ENCODE measurements at places on chromosomes 12 and 14.

- no peak for DNase-seq
Measured at GRCh38 chr14:106044515-106044914, 518.1 kb downstream of the TMEM121 start.

DNA sequence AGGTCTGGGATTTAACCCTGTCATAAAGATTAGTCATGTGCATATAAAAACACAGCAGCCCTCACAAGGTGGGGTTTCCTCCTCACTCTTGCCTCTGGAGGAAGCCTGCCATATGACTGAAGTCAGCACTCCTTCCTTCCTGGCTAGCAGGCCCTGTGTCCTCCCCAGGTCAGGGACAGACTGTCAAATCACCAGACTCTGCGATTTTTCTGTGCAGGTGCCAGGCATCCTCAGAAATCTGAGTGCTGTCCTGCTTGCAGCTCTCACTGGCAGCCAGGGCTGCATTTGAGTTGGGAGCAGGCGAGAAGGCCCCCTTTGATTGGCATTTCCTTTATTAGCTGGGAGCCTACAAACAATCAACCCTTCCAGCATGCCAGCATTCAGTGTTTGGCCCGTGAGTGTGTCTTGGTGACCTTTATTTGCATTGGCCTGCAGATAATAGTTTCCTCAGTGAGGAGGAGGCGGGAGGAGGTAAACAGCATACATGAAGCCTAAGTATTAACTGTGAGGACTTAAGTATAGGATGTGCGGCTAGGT, 183.8 kb upstream of the ARHGAP5 start:
- DNase-seq, result no peak

DNA sequence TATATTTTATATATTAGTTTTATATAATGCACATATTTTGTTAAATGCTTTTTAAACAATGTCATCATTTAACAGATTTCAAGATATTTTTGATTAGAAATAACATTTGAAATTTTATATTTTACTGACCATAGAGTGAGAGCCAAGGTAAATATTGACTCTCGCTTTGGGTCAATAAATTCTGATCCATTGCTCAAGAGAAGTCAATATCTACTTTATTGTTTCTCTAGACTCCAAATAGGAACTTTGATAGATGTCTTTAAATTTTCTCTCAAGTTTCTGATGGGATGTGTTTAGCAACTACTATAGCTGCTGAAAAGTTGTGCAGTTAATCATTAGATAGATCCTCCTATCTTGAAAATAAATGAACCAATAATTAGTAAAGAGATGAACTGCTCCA, 61.4 kb upstream of the ATXN7L3B start:
- DNase-seq, result no peak

DNA sequence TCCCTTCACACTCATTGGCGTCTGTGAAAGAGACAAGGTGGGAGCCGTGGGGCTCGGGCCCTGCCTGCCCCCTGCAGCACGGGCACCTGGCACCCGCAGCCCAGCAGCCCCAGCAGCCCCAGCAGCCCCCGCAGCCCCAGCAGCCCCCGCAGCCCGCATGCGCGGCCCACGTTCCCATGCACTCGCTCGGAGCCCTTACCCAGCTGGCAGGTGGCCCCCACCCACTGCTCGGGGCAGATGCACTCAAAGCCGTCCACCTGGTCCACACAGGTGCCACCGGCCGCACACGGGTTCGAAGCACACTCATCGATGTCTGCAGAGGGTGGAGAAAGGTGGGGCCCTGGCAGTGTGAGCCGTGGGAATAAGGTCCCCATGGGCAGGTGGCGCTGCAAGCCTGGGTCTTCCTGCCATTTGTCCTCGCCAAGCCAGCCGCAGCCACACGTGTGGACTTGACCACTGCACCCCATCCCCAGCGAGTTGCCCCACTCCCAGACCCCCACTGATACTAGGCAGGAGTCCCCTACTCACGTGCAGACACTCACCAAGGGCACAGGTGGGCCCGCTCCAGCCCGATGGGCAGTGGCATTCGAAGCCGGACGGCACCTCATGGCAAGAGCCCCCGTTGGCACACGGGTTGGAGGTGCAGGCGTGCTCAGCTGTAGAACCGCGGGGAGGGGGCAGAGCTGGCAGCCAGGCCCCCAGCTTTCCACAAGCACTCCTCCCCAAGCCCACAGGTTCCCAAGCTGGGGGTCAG, 17.3 kb downstream of the JAG2 start:
- no peak for DNase-seq

DNA sequence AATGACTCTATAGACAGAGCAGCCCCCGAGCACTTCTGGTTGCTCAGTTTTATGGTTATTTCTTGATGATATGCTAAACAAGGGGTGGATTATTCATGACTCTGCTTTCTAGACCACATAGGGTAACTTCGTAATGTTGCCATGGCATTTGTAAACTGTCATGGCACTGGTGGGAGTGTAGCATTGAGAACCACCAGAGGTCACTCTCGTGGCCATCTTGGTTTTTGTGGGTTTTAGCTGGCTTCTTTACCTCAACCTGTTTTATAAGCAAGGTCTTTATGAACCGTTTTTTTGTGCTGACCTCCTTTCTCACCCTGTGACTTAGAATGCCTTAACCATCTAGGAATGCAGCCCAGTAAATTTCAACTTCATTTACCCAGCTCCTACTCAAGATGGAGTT, 1036.2 kb upstream of the FLRT2 start:
- DNase-seq, result peak; percentile 5

- DNase-seq, result peak; percentile 81
Measured at GRCh38 chr14:72904840-72905561, 11.1 kb upstream of the DPF3 start.

- no peak for DNase-seq
Measured at GRCh38 chr12:12821975-12822374, 8.8 kb downstream of the DDX47 start.

DNA sequence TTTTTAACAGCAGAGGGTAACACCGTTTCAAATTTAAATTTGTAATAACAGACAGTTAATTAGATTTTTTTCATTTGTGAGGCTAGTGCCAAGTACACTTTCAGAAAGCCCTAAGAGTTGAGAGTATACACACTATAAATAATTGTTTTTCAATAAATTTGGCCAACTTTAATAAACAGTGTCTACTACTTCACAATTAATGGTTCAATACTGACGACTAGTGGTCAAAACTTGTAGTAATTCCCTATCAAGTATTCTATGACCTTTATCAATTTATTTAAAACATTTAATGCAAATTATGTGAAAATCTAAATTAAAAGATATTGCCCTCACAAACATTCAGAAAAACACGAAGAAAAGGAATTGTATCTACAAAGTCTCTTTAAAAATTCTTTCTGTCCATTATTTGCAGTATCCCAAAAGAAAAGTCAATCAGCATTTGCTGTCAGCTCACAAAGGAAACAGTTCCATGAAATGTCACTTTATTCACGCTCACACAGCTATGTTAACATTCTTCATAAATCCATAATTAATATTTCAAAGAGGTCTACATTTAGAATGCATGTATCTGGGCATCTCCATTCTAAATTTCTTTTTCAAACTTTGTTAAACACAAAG, 91.2 kb downstream of the CEP128 start:
- DNase-seq, result peak; percentile 71

DNA sequence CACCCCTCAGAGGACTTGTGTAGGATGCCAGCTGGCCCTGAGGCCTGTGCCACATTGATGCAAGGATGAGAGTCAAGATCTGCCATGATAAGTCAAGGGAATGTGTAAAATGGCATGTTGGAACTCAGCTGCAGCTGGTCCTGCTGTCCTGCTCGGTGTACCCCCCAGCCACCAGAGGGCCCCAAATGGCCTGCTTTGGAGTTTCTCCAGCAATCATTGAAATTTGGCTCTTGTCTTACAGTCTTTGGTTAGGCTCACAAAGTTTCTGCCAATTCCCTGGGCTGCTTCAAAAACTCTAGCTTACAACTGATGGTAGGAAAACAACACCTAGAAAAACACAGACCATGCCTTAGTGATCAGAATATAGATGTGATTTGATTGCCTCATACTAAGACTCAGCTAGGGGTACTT, 76.8 kb downstream of the HSD17B6 start:
- peak; percentile 79 for DNase-seq

GRCh38 chr14:38960946-38961531, 142.0 kb downstream of the SEC23A start:
- DNase-seq, result no peak

GRCh38 chr12:14390870-14391530, 25.5 kb downstream of the ATF7IP start:
- no peak for DNase-seq

- no peak for DNase-seq
Measured at GRCh38 chr14:78319406-78319805, 149.2 kb downstream of the NRXN3 start.

DNA sequence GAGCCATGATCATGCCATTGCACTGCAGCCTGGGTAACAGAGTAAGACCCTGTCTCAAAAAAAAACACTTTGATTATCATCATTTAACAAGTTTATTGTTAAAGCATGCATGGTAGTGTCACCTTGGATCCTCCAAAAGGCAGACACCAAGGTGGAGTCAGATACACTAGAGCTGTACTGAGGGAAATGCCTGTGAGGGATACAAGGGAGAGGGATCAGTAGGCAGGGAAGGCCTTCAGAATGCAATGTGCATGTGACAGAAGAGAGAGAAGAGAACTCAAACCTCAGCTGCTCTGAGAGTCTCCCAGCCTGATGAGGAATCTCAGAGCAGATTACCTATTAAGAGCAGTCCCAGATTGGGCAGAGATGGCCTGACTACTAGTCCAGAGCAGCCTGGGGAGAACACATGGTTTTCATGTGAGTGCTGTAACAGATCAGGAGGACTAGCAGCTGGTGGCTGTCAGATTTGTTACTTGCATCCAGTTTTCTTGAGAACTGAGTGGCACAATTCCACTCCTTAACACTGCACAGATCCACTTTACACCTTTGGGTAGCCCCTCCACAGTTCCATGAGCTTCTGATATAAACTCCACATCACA, 38.0 kb upstream of the A2ML1 start:
- DNase-seq, result no peak
